NCI-H1092 treated with DMSO at 0.1 percent for 48 hours (cell line): ENCODE measurements at places on chromosomes 2 and 18.

- DNase-seq: peak; percentile 22
Measured at GRCh38 chr2:216775043-216775453, 79.7 kb upstream of the IGFBP5 start.

- DNase-seq: no peak
Measured at GRCh38 chr2:198283146-198283545, 478.8 kb downstream of the PLCL1 start.

DNA sequence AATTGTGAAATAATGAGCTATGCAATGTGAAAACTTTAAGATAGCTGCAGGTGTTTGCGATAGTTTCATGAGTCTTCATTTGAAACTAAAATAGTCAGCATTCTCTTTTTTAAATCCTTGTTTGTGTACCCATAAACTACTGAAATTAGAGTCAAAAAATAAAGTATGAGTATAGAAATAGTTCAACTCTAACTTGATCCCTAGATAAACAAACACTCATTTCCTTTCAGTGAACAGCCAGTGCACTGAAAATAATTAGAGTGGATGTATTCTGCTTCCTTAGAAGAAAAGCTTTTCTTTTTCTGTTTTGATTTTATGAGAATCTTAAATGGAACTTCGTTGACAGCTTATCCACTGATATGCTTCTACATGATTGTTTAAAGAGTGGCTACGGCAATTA lies 1033.4 kb downstream of the SOCS6 start:
- DNase-seq: no peak

DNA sequence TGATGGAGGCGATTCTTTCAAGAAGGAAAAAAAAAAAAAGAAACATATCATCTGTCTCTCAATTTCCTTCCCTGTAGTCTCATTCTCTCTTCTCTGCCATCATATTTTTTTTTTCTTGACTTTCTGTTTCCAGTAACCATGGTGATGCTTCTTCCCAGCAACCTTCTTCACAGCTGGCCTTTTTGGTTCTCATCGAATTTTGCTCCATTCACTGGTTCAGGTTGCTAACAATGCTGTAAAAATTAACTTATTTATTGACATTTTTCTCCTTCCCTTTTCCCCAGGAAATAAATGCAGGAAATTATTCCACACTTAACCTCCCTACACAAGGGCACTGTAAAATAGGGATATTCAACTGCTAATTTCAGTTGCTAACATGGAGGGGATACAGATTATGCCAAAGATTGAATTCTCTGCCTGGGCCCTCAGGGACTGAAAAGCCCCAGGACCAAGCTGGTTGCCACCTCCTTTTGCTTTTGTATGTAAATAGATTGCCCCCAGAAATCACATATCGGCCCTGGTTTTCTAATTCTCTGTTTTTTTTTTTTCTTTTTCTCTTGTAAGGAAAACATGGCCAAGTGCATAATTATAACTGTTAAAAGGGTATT lies 154.7 kb downstream of the MAP2 start:
- DNase-seq: peak; percentile 28

DNA sequence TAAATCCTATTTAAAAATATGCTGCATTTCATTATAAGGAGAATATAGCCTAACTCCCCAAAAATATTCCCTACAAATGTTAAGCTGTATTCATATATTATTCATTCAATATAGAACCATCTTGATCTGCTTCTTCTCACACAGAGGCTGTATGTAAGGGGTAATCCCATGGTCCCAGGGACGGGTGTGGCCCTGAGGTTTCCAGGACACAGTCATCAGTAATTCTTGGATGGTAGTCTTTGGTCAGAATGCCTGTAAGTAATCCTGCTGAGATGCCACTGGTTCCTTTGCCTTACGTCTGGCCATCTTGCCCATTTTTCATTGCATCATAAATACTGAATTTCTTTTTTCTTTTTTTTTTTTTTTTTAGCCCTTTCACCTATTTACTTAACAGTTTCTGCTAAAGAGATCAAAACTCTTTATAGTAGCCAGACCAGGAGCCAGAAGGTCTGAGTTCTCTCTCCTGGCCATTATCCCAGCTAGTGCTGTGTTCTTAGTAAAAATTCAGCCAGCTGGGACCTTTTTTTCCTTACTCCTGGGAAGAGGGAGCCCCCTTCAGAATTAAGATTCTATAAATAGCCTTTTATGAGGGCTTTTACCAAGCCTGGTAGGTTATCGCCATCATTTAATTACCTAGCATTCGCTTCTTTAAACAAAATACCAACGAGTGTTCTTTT lies 134.9 kb downstream of the SOX11 start:
- DNase-seq: no peak

GRCh38 chr2:203061346-203061745 lies 46.7 kb downstream of the NBEAL1 start:
- no peak for DNase-seq

- no peak for DNase-seq
Measured at GRCh38 chr2:143473820-143474219, 344.6 kb downstream of the ARHGAP15 start.

- DNase-seq: no peak
Measured at GRCh38 chr18:48181857-48182256, 227.3 kb downstream of the ZBTB7C start.

GRCh38 chr2:60867848-60868247 lies 13.5 kb upstream of the REL start:
- DNase-seq: no peak

- DNase-seq: no peak
Measured at GRCh38 chr2:59490994-59491393, 1062.5 kb downstream of the BCL11A start.

GRCh38 chr2:112173646-112174319 lies 35.6 kb downstream of the FBLN7 start:
- no peak for DNase-seq

DNA sequence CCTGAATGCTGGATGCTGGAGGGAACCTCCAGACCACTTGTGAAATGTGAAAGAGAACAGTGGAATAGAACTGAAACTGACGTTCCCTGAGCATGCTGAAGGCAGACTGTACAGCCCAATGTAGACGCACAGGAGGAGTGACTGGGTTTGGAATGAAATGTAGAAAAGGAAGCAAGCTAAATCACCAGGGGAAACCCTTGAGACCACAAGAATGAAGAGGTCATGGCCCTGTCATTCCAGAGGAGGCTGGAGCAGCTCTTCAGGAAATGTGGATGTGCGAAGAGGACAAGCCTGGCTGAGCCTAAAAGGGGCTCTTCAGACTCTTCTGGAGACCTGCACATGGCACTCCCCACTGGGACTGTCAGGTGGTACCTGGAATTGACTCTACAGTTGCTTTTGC lies 118.5 kb upstream of the ALPP start:
- no peak for DNase-seq

DNA sequence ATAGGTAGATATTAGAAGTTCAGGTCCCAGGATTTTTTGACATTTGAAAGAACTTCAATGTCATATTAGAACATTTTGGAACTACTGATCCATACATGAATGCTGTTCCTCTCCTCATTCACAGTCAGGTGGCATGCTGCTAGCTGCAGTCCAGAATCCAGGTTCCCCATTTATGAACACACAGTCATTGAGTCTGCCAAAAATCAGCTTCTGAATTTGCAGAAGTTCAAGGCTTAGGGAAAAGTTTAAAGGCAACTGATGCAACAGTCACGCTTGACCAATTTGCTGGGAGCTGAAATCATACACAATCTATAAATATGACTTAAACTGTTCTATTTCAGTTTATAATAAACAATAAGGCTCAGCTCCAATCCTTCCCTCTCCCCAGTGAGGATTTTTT lies 17.3 kb upstream of the TTR start:
- no peak for DNase-seq

GRCh38 chr2:29749843-29750242 lies 171.5 kb downstream of the ALK start:
- peak; percentile 59 for DNase-seq

GRCh38 chr2:44918095-44918775 lies 23.3 kb upstream of the SIX3 start:
- DNase-seq: no peak

- no peak for DNase-seq
Measured at GRCh38 chr2:204205082-204205481, 268.5 kb downstream of the ICOS start.

DNA sequence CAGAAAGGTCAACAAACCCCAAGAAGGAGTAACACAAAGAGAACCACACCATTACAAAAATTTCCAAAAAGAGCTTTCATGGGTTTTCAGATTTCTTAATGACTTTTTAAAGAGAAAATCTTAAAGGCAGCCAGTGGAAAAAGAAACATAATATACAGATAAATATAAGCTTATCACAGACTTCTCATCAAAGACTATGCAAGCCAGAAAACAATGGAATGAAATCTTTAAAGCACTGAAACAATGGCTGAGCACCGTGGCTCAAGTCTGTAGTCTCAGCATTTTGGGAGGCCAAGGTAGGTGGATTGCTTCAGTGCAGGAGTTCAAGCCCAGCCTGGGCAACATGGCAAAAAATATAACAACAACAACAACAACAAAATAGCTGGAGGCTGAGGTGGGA lies 237.4 kb downstream of the CYP26B1 start:
- no peak for DNase-seq

- peak; percentile 96 for DNase-seq
Measured at GRCh38 chr18:69845593-69846506, 101.8 kb downstream of the CD226 start.

DNA sequence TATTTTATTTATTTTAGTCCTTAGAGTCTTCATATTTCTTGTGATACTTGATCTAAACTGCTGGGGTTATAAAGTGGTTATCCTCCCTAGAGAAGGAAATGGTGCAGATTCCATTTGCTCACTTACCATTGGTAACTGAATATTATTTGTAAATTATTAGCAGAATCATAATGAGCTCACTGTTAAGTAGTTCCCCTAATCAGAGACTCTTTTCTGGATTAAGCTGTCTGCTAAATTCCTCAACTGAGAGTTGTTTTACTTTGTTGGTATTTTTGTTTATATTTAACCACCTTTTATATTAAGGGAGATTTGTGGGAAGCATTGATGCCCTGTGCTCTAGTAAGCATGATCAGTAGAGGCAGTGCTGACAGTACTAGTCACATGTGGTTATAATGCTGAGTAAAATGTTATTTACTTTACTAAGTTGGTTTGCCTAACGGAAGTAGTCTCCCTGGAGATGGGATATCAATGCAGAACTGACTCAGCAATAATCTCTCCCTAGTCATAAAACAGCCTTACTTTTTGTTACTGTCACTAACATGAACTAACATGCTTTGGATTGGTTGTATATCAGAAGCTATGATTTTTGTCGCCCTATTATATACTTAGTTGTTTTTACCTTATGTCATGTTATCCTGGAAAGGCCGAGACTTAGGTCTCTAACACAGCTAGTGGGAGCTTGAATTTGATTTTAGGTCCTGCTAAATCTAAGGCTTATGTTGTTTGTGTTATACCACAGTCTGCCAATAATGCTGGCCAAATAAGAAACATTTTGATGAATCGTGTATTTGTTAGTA lies 166.7 kb downstream of the MCFD2 start:
- DNase-seq: no peak

DNA sequence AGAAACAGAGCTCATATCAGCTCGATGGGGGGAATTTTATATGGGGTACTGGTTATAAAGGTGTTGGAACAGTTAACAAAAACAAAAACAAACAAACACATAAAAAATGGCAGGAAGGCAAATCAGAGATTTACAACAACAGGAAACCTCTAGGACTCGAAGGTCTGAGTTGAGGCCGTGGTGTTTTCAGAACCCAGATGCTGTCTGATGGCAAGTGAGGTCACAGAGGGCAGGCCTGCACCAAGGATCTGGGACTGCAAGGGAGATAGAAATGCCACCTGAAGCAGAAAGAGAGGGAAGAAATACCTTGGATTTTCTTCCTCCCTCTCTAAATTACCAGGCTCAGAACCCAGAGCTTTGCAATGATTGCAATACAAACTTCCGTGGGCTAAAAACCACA lies 429.5 kb downstream of the ZNF521 start:
- no peak for DNase-seq

DNA sequence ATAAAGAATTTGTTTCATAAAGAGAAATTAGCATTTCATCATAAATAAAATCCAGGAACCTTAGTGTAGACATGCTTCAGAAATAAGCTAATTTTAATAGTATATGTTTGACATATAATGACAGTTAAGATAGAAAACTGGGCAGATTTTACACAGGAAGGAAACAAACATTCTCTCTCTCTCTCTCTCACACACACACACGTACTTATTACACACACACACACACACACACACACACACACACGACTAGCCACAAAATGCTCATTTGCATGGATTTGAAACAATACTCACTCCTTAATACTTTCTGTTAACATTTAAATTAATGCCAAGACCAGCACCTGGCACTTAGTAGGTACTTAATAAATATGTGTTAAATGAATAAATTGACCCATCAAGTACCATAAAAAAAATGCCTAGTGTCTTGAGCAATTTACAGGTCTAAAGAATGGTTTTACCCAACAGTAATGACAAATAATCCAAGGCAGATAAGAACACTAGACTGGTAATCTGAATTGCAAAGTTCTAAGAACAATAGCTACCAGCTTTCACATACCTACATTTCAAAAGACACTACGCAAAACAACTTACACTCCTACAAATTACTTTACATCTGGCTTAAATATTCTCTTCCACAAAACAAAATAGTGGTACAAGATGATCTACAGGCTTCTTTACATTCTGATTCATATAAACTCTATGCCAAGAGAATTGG lies 2.9 kb upstream of the GALNT3 start:
- DNase-seq: no peak

- no peak for DNase-seq
Measured at GRCh38 chr2:102801098-102801718, 39.4 kb downstream of the TMEM182 start.

DNA sequence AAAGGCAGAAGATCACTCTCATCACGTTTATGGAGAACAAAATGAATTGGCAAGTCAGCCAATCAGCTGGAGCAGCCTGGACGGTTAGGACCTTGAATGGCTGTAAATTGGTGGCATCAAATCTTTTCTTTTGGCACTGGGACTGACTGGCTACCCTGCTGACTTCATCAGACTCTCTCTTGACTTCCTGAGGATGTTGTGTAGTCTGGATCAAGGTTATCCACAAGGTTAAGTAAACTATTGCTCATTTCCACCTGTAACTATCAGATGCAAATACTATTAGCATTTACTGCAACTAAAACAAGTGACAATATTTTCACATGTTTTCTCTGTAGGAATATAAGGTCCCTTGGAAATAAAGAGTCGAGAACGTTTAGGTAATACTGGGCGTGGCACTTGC lies 134.3 kb upstream of the RASGRP3 start:
- DNase-seq: no peak

- no peak for DNase-seq
Measured at GRCh38 chr2:159153463-159153862, 133.0 kb downstream of the WDSUB1 start.
